ENCODE measurements at places on chromosomes 11 and 22.

GRCh38 chr11:119983816-119984215 lies 154.1 kb downstream of the TRIM29 start:
- DNase-seq = no peak

GRCh38 chr22:30717331-30717921 lies 22.8 kb downstream of the OSBP2 start:
- no peak for DNase-seq

GRCh38 chr11:117842131-117842941 lies 17.8 kb upstream of the FXYD2 start:
- no peak for DNase-seq

GRCh38 chr11:106409222-106409621 lies 331.8 kb downstream of the AASDHPPT start:
- DNase-seq = no peak

DNA sequence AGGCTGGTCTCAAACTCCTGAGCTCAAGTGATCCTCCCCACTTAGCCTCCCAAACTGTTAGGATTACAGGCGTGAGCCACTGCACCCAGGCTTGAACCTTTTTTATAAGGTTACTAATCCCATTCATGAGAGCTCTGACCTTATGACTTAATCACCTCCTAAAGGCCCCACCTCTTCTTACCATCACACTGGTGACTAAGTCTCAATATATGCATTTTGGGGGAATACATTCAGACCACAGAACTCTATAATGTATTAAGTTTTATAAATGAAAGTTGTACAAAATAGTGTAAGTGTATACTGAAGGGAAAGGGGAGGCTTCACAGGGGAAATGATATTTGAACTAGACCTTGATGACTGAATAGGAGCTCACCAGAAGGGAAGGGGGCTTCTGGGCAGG lies 28.4 kb upstream of the RBFOX2 start:
- DNase-seq = no peak

DNA sequence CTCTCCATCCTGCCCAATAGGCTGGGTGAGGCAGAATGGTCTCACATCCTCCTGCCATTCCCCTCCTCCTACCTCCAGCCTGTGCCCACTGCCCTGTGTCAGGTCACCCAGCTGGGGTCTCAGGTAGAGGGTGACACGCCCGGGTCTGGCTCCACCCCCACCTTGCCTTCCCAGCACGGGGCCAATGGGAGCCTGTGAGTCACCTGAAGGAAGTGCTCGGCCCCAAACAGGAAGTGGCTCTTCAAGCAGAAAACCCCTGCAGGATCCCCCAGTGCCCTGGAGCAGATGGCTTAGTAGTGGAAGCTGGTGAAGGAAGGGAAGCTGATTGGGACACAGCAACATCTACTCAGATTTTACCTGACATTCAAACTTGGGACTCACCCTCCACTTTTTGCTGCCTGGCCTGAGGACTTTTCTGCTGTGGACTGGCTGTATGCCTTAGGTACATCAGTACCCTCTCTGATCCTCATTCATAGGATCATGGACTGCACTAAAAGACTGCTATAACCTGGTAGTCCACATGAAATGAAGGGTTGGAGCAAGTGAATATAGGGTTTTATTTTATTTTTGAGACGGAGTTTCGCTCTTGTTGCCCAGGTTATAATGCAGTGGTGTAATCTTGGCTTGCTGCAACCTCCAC lies 33.4 kb downstream of the GDPD5 start:
- DNase-seq = no peak

- DNase-seq = no peak
Observed at GRCh38 chr22:25172153-25172552, 27.5 kb upstream of the CRYBB3 start.

DNA sequence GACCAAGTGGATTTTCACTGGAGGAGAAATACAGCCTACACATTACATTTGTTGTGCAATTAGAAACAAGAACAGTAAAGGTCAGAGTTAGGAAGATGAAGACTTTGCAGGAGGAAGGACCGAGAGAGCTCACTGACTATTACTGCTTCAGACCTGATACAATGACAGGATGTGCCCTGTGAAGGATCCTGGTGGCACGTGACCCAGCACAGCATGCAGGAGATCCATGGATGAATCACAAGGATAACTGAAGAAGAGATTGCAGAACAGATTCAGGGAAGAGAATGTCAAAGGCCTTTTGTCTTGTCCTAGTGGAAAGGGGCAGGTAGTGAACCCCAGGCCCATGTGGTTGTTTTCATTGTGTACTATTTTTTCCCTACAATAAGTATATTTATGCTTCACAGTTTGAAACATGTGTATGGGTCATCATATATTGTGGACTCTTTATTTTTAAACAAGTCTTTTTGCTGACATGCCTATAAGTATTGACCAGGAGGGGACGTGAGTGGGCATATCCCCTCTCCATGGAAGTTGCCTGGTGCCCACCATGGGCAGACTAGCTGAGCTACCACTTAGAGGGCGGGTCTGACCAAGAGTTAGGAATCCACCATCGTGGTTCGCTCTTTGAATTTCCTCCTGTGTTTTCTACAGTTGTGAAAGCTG lies 44.3 kb downstream of the RASSF10 start:
- DNase-seq = no peak

DNA sequence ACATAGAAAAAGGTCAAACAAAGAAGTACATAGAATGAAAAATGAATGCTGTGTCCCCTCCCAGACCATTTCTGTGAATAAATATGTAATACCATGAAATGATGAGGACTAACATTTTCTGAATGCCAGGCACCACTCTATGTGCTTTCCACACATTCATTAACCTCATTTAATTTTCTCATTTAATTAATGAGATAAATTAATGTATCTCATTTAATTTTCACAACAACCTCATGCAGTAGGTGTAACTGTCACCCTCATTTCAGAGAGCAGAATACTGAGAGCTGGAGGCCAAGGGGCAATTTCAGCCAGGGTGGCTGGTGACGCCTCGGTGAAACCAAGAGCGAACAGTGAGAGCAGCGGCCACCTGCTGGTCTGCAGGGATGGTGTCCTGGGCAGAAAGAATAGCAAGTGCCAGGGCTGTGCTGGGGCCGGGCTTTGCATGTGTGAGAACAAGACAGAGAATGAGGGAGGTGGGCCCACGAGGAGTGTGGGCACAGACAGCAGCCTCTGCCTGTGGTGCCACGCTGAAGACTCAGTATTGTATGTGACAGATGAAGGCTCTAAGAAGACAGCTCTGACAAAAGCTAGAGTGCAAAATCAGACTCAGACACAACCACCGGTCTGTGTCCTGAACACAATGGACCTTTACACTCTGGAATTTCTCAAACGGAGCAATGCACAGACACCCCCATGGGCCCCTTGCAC lies 1.8 kb upstream of the SERPIND1 start:
- no peak for DNase-seq

DNA sequence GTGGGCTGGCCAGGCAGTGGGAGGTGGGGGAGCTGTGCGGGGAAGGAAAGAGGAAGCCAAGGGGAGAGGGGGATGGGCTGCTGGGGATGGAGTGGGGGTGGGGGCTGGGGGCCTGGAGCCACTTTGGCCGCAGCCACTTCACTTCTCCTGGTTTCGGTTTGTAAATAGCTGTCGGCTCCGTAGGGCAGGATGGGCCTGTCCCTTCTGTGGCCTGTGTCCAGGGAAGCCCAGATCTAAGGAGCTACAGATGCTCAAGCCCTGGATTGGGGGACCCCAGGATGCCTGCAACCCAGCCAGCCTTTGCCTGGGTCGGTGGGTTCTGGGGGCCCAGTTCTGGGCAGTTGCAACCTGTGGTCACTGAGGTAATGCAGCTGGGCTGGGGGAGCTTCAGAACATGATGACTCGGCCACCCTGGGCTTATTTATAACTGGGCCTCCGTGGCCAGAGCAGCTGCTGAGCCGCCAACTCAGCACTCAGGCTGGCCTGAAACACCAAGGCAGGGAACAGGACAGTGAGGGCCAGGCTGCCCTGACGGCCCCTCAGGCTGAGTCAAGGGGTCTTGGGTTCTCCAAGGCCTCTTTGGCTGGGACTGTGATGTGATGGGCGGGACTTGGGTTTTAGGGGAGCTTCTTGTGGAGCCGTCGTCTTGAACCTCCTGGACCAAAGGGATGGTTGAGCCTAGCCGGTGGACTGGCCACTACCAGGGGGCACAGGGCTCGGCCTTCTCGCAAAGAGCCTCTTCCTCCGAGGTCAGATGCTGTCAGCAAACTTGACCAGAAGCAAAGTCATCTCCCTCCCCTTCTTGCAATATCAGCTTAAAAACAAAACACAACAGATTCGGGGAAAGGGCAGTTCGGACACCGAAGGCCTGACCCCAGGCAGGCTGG lies 15.0 kb upstream of the SLC39A13 start:
- no peak for DNase-seq

GRCh38 chr22:37588546-37589215 lies 8.8 kb upstream of the LGALS2 start:
- DNase-seq = no peak

DNA sequence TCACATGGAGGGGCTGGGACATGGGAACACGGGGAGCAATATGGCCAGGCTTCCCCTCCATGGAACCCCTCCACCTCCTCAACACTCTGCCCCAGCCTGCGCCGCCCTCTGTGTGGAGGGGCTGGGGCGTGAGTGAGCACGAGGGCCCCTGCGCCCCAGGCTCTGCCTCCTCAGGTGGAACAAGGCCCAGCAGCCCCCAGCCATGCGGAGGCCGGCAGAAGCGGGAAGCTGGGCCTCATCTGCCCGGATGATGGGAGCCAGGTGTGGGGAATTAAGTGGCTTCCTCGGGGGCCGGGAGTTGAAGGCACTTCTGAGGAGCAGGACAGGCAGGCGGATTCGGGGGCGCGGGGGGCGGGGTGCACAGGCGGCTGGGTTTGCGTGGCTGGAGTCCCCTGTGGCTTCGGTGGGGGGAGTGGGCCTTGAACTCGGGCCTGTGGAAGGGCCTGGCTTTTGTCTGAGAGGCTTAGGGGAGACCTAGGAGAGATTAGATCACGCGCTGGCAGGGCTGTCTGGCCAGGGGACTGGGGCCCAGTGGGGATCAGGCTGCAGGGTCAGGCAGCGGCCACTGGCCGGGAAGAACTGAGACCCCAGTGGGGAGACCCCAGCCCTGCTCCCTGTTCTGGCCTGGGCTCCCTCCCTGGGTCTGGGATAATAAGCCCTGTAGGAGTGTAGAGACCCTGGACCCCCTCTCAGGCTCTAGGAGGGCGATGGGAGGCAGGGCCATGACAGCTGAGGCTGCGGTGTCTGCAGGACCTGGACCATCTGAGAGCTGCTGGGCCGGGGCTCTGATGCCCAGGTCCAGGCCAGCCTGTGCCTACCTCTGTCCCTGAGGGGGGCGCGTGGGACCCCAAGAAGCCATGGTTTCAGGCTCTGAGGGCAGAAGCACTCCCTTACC lies 13.3 kb downstream of the PRR33 start:
- DNase-seq = no peak

DNA sequence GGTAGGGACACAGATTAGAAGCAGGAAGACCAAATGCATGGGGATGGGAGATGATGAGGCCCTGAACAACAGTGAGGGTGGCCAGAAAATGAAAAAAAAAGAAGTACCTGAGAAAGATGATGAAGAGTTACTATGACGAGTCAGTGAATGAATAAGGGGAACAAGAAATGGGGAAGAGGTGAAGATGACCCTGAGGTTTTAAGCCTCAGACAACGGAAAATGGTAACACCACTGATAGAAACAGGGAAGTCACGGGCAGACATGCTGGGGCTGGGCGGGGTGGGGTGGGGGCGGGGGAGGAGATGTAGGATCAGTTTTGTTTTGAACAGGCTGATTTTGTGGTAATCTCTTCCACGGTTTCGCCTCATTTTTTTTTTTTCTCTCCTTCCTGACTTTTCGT lies 205.1 kb upstream of the CADM1 start:
- DNase-seq = no peak

Data from left renal cortex interstitium (tissue), 4 donors.